ENCODE measurements at places on chromosomes 4 and X. TPM values are rescaled to one million over a fixed set of nuclear protein-coding genes. Genes with fewer than 3 reads are reported as not detected.

The TEC gene
- 0.35 TPM for total RNA-seq

The NDUFC1 gene
- total RNA-seq, result 37.5 TPM

The REELD1 gene
- not detected for total RNA-seq

The CFP gene
- 0.60 TPM for total RNA-seq

The FGFBP2 gene
- not detected for total RNA-seq

The RRAGB gene
- 19.0 TPM for total RNA-seq

The NXF2 gene
- total RNA-seq, result not detected

The ADAMTS3 gene
- total RNA-seq, result 3.0 TPM

The SLC4A4 gene
- 12.8 TPM for total RNA-seq

The ZNF718 gene
- total RNA-seq, result 7.1 TPM

The CDKL2 gene
- 4.2 TPM for total RNA-seq

The MAGEC1 gene
- total RNA-seq, result not detected

The SLC6A14 gene
- total RNA-seq, result not detected

The NMU gene
- 0.80 TPM for total RNA-seq

The ABCG2 gene
- 0.08 TPM for total RNA-seq

The EXOC1L gene
- total RNA-seq, result not detected

The UGT2B11 gene
- not detected for total RNA-seq

The LRIT3 gene
- total RNA-seq, result not detected

The DUSP21 gene
- not detected for total RNA-seq

The ADH1C gene
- total RNA-seq, result not detected

The PRRG1 gene
- 10.8 TPM for total RNA-seq

The RTL9 gene
- total RNA-seq, result 0.33 TPM
